ENCODE measurements at places on chromosomes 3 and 15. TPM values are rescaled to one million over a fixed set of nuclear protein-coding genes. Genes with fewer than 3 reads are reported as not detected.

The AP3B2 gene
- total RNA-seq, result 0.61 TPM

The CAPN3 gene
- 44.2 TPM for total RNA-seq

The WDR93 gene
- total RNA-seq, result 0.29 TPM

The HRG gene
- not detected for total RNA-seq

The TPRG1 gene
- 0.41 TPM for total RNA-seq

The GOLGA8H gene
- 0.19 TPM for total RNA-seq

The WDR76 gene
- total RNA-seq, result 10.9 TPM

The EXOG gene
- total RNA-seq, result 38.3 TPM

The HAPLN3 gene
- total RNA-seq, result 7.5 TPM

The MB21D2 gene
- total RNA-seq, result 0.15 TPM

The GPR87 gene
- not detected for total RNA-seq

The DLL4 gene
- 0.36 TPM for total RNA-seq

The FILIP1L gene
- 0.24 TPM for total RNA-seq

The WNT5A gene
- not detected for total RNA-seq

The POPDC2 gene
- 6.0 TPM for total RNA-seq

DNA sequence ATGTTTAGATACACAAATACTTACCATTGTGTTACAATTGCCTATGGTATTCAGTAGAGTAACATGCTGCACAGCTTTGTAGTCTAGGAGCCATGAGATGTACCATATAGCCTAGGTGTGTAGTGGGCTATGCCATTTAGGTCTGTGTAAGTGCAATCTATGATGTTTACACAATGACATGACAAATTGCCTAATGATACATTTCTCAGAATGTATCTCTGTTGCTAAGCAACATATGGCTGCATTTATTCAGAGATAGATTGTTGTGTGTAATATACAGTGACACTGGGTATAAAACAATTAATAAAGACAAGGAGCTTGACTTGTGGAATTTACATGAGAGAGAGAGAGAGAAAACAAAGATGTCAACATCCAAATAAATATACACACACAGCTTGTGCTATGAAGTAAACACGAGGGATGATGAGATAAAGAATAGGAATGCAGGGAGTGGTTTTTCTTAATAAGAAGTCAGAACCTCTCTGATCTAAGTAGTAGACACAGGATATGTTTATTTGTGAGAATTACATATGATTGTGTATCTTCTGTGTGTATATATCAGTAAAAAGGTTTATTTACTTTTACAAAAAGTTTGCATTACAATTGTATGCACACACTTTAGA, 110.0 kb downstream of the KCNAB1 start:
- no peak for DNase-seq

- DNase-seq, result no peak
These were observed 67.8 kb downstream of the LSM3 start for GRCh38 chr3:14246414-14246813.

GRCh38 chr15:45759936-45760335, 125.1 kb downstream of the SQOR start:
- no peak for DNase-seq

DNA sequence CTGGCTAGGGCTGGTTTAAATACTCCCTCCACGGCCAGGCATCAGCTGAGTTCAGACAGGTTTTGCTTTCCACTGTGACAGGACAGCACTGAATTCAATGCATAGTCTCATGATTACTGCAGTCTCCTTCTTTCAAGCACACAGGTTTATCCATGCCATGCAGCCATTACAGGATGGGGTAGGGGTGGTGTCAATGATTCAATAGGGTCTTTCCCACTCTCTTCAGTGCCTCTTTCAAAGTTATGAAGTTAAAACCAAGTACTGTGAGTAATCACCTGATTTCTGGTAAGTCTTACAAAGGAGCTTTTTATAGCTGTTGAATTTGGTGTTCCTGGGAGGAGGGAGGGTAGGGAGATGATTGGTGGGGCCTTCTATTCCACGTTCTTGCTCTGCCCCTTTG, 47.2 kb downstream of the TMEM212 start:
- DNase-seq, result no peak

- DNase-seq, result peak; percentile 58
These were observed 898 bp downstream of the FBLN2 start for GRCh38 chr3:13549623-13550422.

GRCh38 chr3:13200465-13200864, 127.2 kb upstream of the IQSEC1 start:
- no peak for DNase-seq

- no peak for DNase-seq
These were observed 63.0 kb downstream of the SLTM start for GRCh38 chr15:58870451-58870850.

GRCh38 chr3:151382671-151383070, 1.9 kb downstream of the P2RY12 start:
- DNase-seq, result peak; percentile 59

DNA sequence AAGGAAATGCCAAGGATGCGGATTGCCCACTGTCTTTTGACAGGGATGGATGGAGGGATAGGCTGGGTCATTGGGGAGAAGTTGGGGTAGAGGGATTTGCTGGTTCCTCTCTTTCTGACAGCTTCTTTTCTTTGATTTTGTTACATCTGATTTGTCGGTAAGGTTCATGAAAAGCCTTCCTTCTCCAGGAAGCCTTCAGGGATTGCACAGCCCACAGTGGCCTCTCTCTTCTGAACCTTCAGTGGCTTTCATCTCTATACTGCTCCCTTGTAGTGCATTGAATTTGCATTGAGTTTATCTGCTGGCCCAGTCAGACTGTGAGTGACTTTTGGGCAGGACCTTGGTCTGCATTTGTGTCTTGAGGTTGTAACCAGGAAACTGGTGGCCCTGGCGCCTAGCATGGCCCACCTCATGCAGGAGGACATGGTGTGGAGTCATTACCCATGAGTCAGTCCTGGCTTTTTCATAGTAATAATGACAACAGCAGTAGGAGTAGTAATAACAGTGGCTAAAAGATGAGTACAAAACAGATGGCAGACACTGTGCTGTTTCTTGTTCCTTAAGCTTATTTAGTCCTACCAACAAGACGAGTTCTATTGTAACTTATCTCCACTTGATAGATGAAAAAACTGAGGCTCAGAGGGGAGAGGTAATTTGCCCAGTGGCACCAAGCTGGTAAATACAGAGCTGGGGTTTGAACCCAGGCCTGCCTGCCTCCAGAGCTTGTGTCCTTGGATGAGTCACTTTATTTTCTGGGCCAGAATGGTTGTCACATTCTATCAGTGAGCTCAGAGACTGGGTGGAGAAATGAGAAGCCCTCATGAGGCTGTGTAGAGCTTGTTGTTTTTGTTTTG, 28.4 kb downstream of the SMAD6 start:
- no peak for DNase-seq

- peak; percentile 64 for DNase-seq
These were observed 268.7 kb downstream of the XXYLT1 start for GRCh38 chr3:195001961-195002861.

DNA sequence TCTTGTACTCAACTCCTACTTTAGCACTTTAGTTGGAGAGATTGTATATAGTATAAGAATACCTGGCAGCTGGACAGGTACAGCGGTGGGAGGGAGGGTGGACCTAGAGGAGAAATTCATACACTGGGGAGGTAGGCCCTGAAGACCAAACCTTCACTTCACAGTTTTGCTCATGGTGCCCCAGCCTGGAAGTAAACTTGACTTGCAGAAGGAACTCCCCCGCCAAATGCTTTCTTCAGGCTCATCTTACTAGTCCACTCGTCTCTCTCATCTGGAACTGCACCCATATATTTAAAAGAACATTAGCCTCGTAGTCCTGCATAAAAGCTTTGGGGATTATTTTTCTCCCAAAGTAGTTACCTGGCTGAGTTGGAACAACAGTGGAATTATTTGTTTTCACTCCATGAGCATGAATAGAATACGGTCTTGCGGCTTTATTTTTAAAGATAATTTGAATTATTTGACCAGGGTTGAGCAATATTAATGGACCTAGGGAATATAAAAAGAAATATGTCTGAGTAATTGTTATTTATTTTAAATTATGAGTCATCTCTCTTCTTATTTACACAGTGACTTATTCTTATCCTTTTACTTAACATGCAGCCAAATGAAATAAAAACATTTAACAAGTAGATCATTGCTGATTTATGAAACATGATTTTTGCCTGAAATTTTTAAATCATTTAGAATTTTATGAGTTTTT, 25.5 kb upstream of the CP start:
- no peak for DNase-seq

- DNase-seq, result no peak
These were observed 46.0 kb downstream of the TSC22D2 start for GRCh38 chr3:150454085-150454484.

DNA sequence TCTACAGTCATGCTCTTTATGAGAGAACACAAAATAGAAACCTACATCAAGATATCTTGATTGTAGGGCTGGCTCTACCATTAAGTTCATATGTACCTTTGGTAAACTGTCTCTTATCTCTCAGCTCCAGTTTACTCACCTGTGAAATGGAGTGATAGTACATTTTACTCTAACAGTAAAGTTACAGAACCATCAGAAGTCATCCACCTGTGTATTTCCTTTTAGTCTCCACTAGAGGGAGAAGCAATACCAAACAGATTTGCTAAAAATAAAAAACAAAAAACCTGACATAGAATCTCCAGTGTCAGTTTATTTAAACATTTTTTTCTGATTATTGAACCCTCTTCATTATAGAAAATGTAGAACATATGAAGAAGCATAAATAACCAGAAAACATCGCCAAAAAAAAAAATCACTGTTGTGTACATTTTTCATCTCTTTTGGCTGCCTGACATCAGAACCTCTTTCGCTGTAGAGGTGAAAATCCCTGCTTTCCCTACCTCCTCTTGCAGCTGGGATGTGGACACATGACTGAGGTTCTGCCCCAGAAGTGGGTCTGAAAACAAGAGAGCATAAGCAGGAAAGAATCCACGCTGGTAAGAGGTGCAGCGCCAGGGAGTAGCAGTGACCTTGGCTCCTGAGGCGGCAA, 48.7 kb upstream of the WDR72 start:
- DNase-seq, result peak; percentile 3

- DNase-seq, result no peak
These were observed 53.3 kb upstream of the CPOX start for GRCh38 chr3:98646680-98647079.

GRCh38 chr15:88834211-88834812, 31.1 kb downstream of the ACAN start:
- DNase-seq, result peak; percentile 48

- no peak for DNase-seq
These were observed 833 bp downstream of the MAN2A2 start for GRCh38 chr15:90903733-90904536.

- no peak for DNase-seq
These were observed 21.7 kb upstream of the SLC25A26 start for GRCh38 chr3:66199089-66199473.

DNA sequence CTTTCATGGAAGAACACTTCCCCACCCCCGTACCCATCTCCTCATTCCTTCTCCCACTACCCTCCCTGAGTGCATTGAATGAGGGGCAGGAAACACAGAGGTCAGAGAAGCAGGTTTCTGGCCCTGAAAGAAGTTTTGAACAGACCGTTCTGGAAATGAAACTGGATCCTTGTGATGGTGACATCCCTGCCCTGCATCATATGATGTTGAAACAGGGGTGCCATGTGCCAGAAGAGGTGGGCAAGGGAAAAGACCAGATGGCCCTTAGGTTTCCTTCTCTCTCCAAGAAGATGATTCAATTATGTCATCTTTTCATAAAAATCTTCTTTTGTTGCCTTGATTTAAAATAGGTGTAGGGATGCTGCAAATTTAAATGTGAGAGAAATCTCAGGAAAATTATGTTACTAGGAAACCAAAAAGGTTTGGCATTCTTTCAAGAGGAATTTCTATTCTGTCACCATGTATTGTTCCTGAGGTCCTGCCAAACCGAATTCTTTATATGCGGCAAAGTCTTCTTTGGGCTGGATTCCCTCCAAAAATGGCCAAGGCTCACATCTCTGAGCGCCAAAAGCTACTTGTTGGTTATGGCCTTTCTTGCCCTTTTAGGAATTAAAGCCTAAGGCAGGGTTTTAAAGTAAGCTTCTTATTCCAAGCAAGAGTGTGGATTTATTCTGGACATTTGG, 19.9 kb upstream of the TNFAIP8L3 start:
- DNase-seq, result no peak

- no peak for DNase-seq
These were observed 49.4 kb upstream of the TNFAIP8L3 start for GRCh38 chr15:51144021-51144532.

DNA sequence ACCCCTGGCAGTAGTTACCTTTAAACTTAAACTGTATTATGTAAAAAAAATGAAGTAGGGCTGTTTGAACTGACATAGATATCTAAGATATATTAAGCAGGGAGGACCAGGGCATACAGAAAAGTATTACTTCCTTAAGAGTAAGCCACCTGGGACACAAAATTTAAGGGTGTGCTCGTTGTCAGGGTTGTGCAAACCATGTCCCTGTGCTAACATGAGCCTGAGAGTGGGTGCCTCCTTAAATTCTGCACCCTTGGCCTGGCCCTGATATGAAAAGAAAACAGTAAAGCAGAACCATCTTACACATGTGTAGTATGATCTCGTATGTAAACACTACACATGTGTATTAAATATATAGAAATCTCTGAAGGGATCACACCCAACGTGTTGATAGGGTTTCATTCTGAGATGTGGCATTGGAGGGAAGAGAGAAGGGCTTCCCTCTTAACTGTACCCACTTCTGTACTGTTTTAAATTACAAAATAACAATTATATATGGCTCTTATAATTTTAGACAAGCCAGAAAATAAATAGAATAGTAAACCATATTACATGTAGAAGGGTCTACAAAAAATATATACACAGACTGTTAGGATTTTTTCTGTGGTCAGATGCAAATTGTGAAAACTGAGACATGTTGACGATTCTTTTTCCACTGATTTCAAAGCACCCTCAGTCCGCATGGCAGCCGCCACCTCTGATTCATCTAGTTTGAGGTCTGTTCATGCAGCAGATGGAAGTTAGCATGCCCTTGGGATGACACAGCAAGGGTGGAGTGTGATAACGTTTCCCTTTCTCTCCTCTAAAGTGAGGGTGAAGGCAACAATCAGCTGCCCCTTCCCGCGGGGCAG, 400.8 kb upstream of the PROK2 start:
- peak; percentile 73 for DNase-seq

DNA sequence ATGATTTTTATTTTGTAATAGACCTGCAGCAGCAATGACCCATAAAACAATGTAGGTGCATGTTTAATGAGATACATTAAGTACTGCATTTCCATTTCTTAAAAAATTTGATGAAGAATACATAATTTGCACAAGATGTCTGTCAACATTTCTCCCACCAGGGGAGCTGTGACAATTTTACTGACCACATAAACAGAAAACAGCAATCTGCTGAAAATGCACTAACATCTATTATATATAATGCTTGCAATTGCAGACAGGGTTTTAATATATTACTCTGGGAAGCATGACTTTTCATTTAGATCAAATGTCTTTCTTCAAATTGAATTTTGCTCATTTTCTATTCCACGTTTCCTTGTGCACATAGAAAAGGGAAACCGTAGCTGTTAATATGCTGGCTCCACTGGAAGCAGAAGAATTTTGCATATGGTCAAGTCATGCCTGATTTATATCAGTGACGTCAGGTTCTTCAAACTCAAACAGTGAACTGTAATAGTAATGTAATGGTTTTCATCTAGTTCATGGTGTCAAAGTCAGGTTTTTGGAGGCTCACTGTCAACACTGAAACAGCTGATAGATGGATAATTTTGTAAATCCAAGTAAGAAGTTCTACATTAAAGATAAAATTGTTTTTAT, 79.8 kb upstream of the IGF1R start:
- no peak for DNase-seq

- peak; percentile 55 for DNase-seq
These were observed 12.2 kb upstream of the VIPR1 start for GRCh38 chr3:42490243-42490642.

GRCh38 chr3:48689384-48689783, 3.7 kb upstream of the NCKIPSD start:
- DNase-seq, result no peak
